ENCODE measurements at places on chromosomes 13 and 19. TPM values are rescaled to one million over a fixed set of nuclear protein-coding genes. Genes with fewer than 3 reads are reported as not detected.

LPAR6 gene
- polyA plus RNA-seq, result 19.2 TPM

ZNF581 gene
- polyA plus RNA-seq, result 14.8 TPM

LAIR1 gene
- not detected for polyA plus RNA-seq

KISS1R gene
- not detected for polyA plus RNA-seq

LGI4 gene
- 0.14 TPM for polyA plus RNA-seq

ZNF565 gene
- polyA plus RNA-seq, result 2.0 TPM

PSG7 gene
- polyA plus RNA-seq, result not detected

CCDC9 gene
- polyA plus RNA-seq, result 2.8 TPM

MEIOSIN gene
- polyA plus RNA-seq, result not detected

SERPINE3 gene
- not detected for polyA plus RNA-seq

OR7G2 gene
- polyA plus RNA-seq, result not detected

DNA sequence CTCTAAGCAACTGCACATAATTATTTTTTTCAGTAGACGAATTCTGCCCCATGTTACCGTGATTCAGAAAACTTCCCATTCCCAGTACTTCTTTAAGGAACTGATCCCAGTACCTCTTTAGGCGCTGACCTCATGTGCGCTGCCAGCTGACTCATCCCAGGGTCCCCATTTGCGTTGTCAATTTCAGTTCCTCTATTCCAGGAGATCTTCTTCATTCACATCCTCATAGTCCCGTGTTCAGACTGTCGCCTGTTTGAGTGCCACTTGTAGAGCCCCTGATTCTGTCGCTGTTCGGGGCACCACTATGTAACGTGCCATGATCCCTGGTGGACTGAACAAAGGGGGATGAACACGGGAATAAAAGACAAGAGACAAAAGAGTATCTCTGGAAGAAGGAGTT lies 16.4 kb downstream of the FPR3 start:
- no peak for DNase-seq

DNA sequence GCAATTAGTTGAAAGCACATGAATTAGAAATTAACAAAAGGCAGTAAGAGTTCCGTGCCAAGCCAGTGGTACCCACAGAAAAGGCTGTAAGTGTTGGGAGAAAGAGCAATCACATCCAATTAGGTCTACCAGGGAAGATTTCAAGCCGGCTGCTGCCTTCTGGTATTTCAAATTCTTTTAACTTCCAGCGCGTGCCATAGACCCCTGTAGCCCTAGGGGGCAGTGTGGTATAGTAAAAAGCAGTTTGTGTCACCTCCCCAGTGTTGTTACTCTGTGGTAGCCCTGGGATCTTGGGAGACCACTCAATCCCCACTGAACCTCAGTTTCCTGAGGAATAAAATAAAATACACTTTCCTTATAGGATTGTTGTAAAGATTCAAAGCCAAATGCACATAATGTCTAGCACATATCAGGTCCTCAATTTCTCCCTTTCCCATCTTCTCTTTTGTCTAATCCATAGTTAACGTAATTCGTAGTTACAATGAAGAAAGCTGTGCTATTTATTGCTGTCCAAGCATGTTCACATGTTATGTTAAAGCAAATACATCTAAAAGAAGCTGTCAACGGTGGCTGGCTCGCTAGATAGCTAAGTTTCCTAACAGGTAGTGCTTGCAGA lies 230.2 kb downstream of the TDRD3 start:
- no peak for DNase-seq

GRCh38 chr13:114027046-114027715 lies 53.3 kb upstream of the C13orf46 start:
- no peak for DNase-seq

GRCh38 chr19:6709549-6709948 lies 10.9 kb downstream of the C3 start:
- no peak for DNase-seq

- no peak for DNase-seq
Observed at GRCh38 chr13:27960362-27961226, 8.5 kb downstream of the CDX2 start.

- no peak for DNase-seq
Observed at GRCh38 chr13:109569958-109570711, 216.2 kb downstream of the IRS2 start.

DNA sequence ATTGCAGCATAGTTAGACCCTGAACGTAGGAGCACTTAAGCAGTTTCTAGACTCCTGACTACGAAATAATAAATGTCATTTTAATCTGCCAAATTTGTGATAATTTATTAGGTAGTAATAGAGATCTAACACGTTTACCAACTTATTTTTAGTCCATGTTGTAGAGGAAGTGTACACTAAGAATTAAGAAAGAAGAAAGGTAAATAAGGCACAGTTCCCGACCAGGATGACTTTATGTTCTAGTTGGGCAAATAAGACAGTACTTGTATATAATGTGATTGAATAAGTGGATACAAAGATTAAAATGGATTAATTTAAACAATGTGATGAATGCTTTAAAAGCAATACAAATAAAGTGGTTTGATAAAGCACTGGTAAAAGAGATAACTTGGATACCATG lies 1306.2 kb upstream of the PCDH20 start:
- no peak for DNase-seq

DNA sequence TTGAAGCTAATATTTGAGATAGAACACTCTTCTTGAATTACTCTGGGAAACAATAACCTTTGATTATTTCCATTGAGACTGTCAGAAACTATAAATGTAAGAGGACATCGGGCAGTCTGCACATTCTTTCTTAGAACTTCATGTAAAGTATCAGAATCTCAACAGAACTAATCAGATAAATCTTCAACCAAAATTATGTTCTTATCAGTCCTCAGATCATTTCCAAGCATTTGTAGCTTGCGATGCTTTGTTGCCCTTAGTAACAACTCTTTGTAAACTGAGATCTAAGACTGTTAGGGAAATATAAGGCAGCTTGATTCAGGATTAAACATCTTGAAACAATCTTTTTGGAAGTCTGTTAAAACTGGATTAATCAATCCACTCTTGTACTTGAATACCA lies 70.3 kb downstream of the FNDC3A start:
- DNase-seq, result no peak

DNA sequence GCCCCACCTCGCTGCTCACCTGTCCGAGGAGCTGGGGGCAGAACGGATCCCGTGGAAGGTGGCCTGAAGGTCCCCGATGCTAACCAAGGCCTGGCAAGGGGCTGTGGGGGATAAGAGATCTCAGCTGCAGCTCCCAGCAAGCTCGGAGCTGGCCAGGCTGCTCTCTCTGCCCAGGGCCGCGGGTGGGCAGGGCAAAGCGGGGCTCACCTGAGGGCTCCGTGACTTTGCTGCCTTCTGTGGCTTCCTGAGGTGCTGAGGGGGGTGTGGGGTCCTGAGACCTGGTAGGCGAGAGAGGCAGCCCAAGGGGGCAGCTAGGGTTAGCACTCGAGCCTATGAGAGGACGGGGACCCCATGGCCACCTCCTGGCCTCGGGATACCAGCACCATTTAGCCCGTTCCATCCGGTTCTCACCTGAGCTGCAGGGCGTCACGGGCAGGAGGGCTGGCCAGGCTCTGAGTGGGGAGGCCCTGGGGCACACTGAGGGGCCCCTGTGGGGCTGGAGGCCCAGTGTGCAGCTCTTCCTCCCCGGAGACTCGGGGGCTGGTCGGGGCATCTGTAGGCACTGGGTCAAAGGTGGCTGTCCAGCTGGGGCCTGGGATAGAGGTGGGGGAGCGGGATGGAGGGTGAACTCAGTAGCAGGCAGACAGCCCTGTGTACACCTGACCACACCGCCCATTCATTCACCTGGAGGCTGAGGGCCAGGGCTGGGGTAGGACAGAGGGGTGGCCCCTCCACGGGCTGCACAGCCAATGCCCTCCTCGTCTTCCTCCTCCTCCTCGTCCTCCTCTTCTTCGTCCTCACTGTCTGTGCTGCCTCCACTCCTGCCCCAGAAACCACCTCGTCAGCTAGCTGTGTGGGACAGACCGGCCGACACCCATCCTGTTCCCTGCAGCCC lies 3.1 kb upstream of the TMEM86B start:
- DNase-seq, result no peak

GRCh38 chr13:92355213-92355612 lies 871.4 kb upstream of the GPC6 start:
- DNase-seq, result no peak

- DNase-seq, result no peak
Observed at GRCh38 chr19:34448191-34448590, 20.0 kb downstream of the UBA2 start.

- no peak for DNase-seq
Observed at GRCh38 chr19:44303976-44304568, 753 bp downstream of the ZNF235 start.

DNA sequence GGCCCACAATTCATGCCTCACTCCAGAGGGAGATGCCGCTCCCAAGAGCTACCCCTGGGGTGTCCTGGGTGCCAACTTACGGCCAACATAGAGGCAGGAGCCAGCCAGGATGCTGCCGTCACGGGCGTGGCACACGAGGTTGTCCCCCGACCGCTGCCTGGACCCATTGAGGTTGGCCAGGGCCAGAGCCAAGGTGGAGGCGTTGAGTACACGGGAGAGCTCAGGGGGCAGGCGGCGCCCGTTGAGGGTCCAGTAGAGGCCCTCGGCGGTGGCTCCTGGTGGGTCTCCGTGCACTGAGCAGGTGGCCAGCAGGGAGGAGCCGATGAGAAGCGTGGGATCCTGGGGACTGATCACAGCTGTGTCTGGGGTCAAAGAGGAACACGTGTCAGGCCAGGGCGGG lies 7.1 kb downstream of the CRLF1 start:
- DNase-seq, result no peak

DNA sequence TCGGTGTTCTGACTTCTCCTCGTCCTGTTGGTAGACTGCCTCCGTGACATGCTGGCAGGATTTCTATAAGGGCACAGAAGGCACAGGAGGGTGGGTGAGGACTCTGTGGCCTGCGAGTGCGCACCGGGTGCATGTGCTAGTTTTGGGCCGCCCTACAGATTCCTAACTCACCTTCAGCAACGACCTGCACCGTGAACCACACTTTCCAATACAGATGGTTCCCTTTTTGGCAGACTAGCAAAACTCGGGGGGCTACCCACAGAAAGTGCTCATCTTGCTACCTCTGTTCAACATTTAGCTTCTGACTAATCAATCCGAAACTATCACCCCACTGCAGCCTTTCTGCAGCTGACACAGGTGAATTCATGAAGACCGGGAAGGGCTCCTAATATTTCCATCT lies 14.1 kb upstream of the AMER2 start:
- no peak for DNase-seq

DNA sequence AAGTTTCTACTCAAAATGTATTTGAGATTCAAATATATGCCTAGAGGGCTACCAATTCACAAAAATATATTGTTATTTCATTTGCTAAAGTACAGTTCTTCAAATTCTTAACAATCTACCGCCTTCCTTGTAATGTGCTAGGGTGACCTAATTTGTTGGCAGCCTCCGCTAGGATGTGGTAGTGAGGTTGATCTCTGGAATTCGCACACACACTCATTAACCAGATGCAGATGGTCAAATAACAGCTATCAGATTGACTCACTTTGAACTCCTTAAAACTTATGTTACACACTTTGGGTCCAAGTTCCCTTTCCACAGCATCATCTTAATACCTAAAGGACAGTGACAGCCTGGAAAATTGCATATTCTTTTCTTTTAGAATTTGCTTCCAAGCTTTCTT lies 367.3 kb downstream of the DCT start:
- no peak for DNase-seq

GRCh38 chr19:49421039-49421877 lies 2.0 kb downstream of the PTH2 start:
- no peak for DNase-seq

- no peak for DNase-seq
Observed at GRCh38 chr13:48573213-48574007, 40.5 kb upstream of the RCBTB2 start.

GRCh38 chr19:58356766-58357480 lies 3.6 kb upstream of the A1BG start:
- no peak for DNase-seq

DNA sequence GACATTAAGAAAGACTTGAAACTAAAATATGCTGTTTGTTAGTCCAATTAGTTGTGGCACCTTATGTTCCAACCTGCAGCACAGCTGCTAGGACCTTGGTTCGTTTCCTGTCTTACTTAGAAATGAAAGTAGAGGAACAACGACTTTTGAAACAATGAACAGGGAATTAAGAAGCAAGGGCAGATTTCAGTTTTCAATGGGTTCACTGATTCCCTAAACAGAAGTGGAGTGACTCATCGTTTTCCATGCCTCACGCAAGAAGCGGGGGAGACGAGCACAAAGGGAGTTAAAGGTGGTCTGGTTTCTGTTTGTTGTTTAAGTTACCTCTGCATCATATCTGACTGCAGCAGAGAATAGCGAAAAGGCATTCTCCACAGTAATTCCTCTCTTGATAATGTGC lies 44.8 kb downstream of the PHF11 start:
- DNase-seq, result no peak

- DNase-seq, result no peak
Observed at GRCh38 chr19:11749751-11750150, 11.0 kb upstream of the ZNF823 start.

- DNase-seq, result no peak
Observed at GRCh38 chr13:36919171-36919832, 736 bp downstream of the SMAD9 start.

DNA sequence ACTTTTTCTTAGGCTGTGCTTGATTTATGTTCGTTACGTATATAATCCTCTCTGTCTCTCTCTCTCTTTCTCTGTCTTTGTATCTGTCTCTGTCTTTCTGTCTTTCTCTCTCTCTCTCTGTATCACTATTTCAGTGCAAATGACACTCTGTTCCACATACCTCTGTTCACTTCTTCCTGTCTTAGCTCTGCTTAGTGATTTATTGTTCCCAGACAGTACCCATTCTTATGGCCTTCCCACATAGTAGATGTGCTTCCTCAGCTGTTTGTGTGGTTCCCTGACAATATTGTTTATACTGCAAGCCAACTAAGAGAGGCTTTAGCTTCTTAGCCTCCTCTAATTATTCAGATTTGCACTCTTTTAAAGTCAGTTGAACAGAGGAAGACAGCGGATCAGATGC lies 1244.2 kb downstream of the DIAPH3 start:
- DNase-seq, result no peak

GRCh38 chr13:23554000-23554399 lies 16.2 kb upstream of the TNFRSF19 start:
- peak; percentile 62 for DNase-seq

DNA sequence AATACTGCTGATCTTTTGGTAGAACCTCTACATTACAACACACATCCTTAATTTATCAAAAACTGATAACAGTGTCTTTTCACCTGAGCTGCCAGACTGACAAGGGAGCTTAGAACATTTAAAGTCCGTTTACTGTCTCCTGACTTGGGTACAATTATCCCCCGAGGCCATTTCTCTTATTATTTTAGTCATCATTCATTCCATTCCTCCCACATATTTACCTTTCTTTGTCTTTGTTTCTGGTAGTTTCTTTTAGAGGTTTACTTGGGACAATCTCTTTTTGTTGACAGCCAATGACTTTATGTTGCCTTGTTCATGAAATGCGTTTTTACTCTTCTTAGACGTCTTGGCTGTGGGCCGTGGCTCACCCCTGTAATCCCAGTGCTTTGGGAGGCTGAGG lies 186.9 kb downstream of the PCCA start:
- peak; percentile 32 for DNase-seq

DNA sequence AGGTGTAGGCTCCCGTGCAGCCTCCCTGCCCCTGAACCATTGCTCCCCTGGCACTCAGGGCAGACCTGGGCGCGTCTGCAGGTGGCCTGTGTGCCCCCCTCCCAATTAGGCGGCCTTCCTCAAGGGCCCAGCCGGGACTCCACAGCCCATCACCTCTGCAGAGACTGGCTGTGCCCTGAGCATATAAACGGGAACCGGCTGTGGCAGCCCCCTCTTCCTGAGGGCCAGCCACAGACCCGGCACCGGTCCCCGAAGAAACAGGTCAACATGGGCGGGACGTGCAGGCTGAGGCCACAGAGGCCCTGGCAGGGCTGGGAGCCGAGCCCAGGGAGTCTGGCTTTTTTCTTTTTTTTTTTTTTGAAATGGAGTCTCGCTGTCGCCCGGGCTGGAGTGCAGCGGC lies 12.0 kb downstream of the PIAS4 start:
- no peak for DNase-seq

Data from keratinocyte (primary cell).